ENCODE measurements at places on chromosomes 12 and 14.

- no peak for DNase-seq
These were observed 934 bp upstream of the TAPBPL start for GRCh38 chr12:6450869-6451347.

DNA sequence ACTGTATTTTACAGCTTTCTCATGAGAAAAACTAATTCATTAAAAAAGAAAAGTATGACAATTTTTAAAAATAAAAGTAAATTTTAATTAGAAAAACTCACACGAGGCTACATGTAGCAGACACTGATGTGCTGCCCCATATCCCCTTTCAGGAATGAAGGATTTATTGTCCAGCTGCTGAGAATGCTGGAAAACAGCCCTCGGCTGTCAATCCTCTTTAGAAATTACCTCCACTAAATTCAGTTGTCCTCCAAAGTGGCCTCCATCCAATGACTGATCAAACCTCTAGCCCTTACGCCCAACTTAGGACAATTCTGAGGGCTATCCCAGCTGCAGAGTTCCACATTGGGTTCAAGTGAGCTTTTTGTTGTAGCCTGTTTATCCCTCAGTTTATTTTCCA is 29.8 kb upstream of the AP4S1 start:
- DNase-seq: no peak

DNA sequence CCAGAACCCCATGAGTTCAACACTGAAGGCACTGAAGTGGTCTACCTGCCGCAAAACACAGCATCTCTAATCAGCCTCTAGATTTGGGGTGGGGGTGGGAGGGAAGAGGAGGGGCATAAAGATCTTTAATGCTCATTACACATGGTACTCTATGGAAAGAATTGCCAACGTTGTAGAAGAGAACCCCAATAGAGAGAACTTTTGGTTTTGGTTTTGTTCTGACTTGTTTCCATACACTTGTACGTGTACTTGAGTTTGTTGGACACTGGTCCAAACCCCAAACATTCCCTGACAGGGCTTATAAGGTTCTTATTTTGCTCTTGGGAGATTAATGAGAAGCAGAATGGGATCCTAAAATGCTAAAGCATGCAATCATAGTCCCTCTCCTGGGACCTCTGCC is 31.0 kb downstream of the GNPTAB start:
- no peak for DNase-seq

DNA sequence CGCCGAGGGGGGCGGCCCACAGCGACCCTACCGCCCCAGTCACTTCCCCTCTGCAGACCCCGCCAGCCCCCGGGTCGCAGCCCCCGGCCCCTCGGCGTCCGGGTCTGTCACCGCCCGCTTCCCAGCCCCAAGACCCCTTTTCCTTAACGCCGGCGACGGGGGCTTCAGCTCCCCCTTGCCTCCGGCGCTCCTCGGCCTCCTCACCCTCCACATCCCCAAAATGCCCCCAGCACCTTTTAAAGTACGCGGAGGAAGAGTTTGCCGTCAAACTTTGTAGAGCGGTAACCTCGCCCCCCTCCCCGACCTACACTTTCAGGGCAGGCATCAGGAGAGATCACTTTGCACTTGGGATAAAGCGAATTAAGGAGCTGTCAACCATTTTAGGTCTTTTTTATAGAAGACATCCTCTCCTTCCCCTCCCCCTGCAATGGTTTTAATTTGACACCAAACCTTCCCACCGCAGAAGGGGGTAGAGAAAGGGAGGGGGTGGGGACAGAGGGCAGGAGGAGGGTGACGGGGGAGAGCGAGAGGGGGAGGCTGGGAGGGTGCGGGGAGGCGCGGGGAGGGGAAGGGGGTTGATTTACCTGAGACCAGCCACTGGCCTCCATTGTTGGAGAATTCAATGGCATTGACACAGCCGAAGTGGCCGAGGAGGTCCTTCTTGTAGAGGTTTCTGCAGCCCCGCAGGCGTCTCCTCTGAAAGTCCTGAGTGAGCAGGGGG is 578 bp downstream of the DCAF5 start:
- DNase-seq: peak; percentile 30

GRCh38 chr14:54344445-54344844 is 52.4 kb upstream of the CDKN3 start:
- DNase-seq: no peak

- no peak for DNase-seq
These were observed 59.8 kb upstream of the VASH1 start for GRCh38 chr14:76701436-76701835.

DNA sequence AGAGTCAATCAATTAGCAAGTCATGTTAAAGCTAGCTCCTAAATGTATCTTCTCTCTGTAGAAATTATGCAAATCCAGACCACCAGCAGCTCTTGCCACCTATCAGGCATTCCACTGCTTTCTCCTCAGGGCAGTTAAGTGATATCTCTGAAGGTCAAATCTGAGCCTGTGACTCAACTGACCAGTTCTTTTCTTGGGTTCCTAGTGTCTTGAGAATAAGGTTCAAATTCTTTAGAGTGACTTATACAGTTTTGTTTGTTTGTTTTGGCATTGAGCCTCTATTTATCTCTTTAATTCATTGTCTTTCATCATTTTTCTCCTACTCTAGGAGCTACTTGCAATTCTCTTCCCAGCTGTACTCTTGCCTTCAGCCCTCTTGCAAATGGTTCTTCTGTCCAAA is 2.5 kb upstream of the LRIG3 start:
- no peak for DNase-seq

DNA sequence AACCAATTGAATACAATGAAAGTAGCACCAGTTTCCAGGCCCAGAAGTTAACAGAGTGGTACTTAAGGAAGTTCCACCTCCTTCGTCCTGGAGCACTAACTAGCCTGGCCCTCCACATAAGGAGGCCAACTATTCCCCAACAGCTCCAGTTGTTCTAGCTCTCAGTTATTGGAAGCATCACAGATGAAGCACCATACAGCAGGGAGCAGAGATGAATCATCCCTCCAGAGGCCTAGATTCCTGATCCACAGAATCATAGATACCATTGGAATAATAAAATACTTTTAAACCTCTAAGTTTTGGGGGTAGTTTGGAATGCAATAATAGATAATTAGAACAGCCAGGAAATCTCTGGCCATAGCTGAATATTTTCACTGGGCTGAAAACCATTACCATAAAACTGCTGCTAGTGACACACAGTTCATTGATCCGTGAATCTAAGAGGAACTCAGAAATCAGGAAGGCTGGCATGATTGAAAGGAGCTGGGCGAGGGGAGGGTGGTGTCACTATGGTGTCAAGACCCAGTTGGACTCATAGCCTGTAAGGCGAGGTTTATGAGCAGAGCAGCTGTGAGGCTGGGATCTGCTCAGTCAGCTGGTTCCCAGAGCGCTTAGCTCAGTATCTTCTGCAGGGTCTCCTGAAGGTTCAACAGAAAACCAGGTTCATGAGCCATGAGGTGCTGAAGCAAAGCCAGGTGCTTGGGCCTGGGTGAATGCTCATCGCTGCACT is 371.4 kb upstream of the TMTC1 start:
- no peak for DNase-seq

Data from stimulated activated CD8-positive, alpha-beta memory T cell treated with anti-CD3 and anti-CD28 coated beads, Interleukin-4, amount 100 ng/mL, for 1 hour (primary cell).